GM13977 (cell line): ENCODE measurements at places on chromosomes 4 and X.

GRCh38 chr4:174394915-174395314 lies 111.2 kb downstream of the CEP44 start:
- no peak for DNase-seq

DNA sequence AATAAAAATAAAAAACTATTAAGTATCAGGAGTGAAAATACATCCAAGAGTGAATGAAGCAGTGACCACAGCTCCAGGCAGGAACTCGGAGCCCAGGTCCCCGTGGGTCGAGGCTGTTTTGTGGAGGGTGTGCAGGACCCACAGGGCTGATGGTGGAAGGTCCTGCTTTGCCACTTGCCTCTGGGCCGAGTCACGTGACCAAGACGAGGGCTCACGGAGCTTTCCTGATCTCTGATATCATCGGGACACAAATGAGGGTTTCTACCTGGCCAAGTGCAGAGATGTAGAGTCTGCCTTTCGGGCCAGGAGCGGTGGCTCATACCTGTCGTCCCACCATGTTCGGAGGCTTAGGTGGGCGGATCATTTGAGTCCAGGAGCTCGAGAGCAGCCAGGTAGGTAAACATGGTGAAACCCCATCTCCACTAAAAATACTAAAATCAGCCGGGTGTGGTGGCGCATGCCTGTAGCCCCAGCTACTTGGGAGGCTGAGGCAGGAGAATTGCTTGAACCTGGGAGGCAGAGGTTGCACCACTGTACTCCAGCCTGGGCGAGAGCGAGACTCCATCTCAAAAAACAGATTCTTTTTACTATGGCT lies 7.2 kb downstream of the SLC25A6 start:
- DNase-seq: peak; percentile 20

DNA sequence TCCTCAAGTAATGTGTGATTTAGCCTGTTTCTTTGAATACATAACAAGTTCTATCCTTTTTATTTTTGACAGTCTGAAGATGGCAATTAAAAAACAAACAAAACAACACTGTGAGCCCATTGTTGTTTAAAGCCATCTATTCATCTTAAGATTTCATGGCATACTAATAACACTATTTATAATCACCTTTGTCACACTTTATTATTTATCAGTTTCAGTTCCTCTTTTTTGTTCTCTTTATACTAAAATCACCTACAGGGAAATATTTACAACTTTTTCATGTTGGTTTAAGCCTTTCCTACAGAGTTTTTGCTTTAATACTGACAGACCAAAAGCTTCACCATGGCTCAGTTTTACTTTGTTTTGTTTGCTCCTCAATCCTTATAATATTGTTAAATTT lies 247.4 kb upstream of the CTSO start:
- peak; percentile 52 for DNase-seq

- DNase-seq: no peak
Observed at GRCh38 chrX:74249963-74250362, 54.0 kb upstream of the ZCCHC13 start.

DNA sequence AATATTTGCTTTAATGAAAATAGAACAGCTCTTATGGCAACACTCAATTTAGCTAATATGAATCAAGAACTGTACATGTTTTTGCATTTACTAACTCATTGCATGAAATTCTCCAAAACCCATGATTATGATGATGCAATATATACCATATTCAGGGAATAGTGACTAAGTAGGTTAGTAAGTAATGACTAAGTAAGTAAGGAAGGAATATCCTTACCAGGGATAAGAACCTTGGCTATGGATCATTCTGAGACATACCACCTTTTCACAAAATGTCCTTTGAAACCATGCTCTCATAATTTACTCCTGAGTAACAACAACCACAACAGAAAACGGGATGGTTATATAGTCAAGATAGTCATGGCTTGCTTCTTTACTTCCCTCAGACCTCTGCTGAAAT lies 1513.0 kb downstream of the STIM2 start:
- DNase-seq: no peak

DNA sequence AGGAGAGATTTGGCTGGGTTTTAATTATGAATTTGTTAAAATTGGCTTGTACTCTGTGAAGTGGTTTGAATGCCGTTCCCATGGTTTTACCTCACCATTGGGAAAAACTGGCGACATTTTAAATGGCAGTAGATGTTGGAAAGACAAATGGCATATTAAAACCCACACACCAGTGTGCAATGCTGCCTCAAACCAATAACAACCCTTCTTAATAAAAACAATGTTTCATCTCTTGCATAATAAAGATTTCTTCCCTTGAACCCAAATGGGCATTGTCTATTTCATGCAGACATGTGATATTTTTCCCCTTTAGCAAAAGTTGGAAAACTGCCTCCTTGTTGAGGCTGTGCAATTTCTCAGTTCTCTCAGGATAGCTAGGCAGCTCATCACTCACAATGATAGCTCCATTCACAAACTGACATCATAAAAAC lies 33.7 kb downstream of the GABRB1 start:
- no peak for DNase-seq

DNA sequence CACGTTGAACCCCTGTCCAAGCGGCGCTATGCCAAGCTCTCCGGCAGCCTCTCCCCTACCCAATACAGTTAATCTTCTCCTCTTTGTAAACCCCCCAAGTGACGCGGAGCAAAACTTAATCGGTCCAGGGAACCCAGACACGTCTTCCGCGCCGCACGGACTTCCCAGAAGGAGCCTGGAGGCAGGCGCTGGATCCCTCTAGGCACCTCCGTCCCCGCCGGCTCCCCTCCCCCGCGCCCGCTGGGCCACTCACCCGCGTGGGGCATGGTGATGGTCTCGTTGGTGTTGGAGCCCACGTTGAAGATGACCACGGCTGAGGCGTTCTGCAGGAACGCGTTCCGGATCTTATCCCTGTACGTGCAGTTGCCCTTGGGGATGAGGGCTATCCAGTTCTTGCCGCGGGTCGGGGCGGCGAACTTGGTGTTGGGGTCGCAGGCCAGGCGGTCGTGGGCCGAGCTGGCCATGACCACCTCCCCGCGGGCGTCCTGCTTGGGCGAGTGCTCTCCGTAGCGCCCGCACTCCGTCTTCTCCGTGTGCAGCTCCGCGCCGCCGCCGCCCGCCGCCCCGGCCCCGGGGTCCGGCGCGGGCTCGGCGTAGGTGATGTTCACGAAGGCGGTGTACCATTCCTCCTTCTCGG lies 1.1 kb downstream of the RNF150 start:
- DNase-seq: no peak
